ENCODE measurements at places on chromosomes 3 and 15.

DNA sequence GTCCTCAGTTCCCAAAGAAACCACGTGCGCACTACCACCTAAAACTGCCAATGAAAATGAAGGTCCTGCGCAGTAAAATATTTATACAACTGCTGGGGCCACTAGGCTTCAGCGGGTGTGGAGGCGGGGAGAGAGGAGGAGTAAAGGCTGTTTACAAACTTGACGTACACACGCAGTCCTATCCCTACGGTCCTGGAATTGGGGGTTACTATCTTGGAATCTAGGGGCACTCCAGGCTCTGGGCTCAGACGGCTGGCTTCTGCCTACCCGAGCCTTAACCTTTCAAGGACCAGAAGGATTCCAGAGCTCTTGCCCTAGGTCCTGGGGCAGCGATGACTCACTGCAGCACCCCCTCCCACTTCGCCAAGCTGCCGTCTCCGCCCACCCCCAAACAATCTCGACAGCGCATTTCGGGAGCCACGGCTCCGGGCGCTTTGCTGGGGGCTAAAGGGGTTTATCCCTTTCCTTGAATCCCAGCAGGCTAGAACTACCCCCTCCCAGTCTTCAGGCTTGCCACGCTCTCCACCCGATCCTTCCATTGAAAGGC, 3.0 kb downstream of the ADAMTS9 start:
- peak; percentile 73 for DNase-seq

DNA sequence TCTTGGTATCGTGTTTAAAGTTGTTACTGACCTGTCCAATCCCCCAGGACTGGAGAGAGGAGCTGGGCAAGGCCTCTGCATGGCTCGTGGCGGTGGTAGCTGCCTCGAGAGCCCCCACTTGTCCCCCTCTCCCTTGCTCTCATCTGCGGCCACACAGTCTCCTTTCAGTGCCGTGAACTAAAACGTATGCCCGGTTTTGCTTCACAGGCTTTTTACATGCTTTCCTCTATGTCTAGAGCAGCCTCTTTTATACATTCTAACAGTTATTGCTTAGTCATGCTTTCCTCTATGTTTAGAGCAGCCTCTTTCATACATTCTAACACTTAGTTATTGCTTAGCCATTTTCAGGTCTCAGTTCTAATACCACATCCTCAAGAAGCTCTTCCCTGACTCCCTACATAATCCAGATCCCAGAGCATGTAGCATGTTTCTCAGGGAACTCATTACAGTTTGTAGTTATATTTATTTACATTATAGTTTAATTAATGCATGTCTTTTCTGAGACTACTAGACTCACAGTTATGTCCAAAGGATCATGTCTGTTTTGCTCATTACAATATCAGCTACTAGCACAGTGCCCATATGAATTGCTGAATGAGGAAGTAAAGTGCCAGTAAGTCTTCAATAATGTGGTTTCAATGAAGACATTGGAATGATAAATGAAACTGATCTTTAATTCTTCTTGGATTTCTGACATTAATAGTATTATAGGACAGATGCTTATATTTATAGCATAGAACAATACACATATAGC, 66.5 kb upstream of the TBL1XR1 start:
- DNase-seq: peak; percentile 46

- no peak for DNase-seq
Measured at GRCh38 chr3:16295298-16295890, 30.4 kb downstream of the OXNAD1 start.

GRCh38 chr3:43854916-43855315, 164.2 kb downstream of the ABHD5 start:
- DNase-seq: no peak

DNA sequence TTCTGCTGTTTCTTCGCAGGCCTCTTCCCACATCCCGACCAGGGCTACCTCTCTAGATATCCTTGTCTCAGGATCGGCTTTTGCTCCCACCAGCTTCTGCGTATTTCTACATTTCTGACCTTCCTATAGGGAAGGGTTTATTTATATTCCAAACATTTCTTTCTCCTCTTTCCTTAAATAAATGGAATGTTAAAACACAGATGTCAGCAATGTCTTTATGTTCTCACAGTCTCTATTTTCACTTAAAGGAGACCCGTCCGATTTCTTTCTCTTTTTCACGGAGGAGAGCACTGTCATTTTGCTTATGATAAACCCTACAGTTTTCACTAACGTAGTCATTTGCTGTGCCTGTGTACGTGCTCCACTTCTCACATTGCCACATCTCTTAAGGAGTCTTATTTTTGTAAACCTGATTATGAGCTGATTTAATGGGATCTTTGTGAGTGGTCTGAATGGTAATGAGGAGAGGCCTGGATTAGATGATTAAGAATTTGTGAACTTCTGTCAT, 630 bp downstream of the KIF15 start:
- DNase-seq: peak; percentile 9

Data from renal cortical epithelial cell (primary cell).